ENCODE measurements at places on chromosomes 7 and 10.

DNA sequence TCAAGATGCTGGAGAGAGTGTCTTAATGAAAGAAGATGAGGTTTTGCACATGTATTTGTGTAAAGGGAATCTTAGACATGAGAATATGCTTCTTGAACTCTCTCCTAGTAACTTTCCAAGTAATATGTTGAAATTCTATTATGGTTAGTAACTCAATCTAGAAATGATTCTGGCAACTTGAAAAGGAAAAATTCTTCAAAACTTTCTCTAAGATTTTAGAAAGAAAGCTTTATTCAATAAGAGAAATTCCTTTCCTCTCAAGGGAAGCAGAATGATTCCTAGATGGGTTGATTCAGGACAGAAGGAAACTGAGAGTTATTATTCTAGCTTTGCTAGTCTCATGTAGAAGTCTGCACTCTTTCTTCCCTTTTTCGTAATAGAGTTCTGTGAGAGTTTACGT lies 364.3 kb upstream of the PLXDC2 start:
- DNase-seq, result no peak

- no peak for DNase-seq
These were observed 272.9 kb downstream of the GALNT17 start for GRCh38 chr7:71404726-71405345.

- no peak for DNase-seq
These were observed 51.2 kb downstream of the PDK4 start for GRCh38 chr7:95545007-95545615.

DNA sequence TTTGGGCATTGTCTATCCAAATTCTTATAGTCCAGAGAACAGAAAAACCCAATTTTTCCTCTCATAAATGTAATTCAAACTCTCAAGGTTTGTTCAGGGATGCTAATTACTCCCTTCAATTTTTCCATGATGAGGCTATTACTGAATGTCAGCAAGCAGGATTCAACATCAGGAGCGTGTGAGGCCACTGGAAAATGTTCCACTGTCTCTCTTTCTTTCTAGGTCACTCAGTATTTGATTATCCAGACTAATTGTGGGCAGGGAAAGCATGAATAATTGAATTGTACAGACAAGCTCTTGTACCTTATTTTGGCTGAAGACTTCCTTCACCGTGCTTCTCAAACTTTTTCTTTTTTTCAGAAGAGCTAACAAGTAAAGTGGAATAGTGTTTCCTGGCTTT lies 30.7 kb downstream of the THNSL1 start:
- DNase-seq, result no peak

DNA sequence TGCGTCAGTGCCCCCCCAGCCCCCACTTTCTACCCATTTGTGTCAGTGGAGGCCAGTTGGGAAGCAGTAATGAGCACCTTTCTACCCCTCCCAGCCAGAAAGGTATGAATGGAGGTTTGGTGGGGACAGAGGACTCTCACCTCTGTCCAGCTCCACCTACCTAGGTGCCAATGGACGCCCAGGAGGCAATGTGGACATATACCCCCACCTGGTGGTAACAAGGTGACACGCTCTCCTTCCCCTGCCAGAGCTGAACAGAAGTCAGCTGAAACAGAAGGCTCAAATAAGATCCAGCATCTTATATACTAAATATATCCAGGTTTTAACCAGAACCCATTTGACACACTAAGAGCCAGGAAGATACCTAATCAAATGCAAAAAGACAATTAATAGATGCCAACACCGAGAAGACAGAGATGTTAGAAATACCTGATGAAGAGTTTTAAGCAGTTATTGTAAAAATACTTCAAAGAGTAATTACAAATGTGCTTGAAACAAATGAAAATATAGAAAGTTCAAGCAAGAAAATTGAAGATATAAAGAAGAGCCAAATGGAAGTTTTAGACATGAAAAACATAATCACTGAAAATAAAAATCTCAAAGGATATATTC lies 18.4 kb upstream of the SORCS3 start:
- DNase-seq, result no peak

DNA sequence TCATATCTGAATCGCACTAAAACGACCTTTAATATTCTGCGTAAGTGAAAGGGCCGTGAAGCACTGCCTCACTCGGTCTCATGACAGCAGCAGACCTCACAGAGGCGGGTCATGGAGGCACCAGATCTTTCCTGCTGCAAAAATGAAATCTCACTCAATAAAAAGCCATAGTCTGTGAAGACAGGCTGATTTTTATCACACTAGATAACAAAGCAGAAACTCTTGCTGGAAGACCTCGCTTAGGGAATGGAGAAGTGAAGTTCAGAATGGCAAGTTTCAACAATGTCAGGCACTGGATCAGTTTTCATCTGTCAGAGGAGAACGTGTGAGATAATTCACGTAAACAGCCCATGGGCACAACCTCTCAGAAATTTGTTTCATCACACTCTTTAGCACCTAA lies 8.0 kb downstream of the SEPHS1 start:
- DNase-seq, result no peak

DNA sequence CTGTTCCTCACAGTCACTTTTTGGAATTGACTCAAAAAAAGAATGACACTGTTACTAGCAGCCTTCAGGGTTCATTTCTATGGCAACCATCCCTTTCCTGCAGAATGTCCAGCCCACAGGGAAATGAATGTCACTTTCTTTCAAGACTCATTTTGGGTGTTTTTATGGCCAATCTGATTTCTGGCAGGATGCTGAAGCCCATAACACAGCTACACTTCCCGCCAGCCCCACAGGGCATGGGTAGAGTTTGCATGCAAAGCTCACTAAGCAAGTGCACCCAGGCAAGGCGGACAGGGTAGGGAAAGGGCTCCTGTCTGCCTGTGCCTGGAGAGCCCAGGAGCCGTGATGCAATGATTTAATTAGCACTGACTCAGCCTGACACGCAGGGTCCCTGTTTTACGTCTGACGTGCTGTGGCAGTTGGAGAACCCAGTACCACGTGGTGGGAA lies 26.1 kb upstream of the GPAM start:
- no peak for DNase-seq

- DNase-seq, result no peak
These were observed 21.6 kb downstream of the AHR start for GRCh38 chr7:17320102-17320497.

GRCh38 chr10:122632031-122632430 lies 67.6 kb downstream of the C10orf120 start:
- DNase-seq, result no peak

DNA sequence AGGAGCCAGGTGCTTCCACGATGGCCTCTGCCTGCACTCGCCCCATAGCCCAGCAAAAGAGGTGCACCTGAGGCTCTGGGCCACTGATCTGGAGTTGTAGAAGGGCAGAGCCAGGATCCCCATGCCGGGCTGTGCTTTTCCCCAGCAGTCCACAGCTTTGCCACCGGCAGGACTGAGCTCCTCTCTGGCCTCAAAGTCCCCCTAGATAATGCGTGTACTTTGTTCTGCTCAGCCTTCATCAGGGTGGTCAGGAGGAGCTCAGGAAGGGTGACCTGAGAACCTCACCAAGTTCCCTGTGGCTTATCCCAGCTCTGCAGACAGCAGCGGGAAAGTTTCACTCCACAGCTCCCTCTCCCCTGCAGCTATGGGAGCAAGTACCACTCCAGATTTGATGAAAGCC lies 27.9 kb upstream of the UNC5B start:
- DNase-seq, result no peak

- DNase-seq, result no peak
These were observed 821.3 kb downstream of the LRMDA start for GRCh38 chr10:76252733-76253132.

- no peak for DNase-seq
These were observed 25.0 kb downstream of the ZNF365 start for GRCh38 chr10:62399211-62399610.

- no peak for DNase-seq
These were observed 253.8 kb downstream of the CSTF2T start for GRCh38 chr10:51445588-51445987.

- DNase-seq, result no peak
These were observed 4.5 kb downstream of the ZPBP start for GRCh38 chr7:50088463-50089129.

DNA sequence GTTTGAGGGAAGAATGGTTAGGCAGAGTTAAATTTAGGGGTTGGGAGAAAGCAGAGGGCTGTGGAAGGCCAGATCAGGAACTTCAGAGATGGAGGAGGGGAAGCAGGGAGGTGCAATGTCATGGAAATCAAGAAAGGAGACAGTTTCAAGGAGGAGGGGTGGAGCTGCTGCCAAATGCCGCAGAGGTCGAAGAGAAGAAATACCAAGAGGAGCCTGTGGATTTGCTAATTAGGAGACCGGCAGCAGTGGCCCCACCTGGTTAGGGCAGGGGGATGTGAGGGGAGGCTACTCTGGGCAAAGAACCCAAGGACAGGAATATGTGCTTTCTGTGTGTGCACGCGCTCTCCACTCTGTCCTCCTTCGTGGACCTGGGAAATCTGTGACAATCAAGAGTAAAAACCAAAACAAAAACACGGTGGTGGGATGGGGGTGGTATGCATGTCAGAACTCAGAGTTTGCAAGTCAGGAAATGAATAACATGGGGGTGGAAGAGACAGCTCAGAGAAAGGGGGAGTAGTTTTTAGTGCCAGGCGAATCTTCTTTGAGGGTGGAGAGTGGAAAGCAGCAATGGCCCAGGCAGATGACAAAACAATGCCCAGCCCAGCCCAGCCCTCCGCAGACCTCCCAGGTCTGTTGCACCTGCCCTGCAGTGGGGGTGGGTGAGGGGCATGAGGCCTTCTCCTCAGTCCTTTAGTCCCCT lies 102.9 kb upstream of the PAX2 start:
- DNase-seq, result no peak

- no peak for DNase-seq
These were observed 3.9 kb downstream of the CPED1 start for GRCh38 chr7:120992272-120992964.

GRCh38 chr7:2792856-2793487 lies 51.1 kb downstream of the GNA12 start:
- DNase-seq, result no peak

- no peak for DNase-seq
These were observed 349.8 kb downstream of the TCERG1L start for GRCh38 chr10:130961506-130962239.

- DNase-seq, result no peak
These were observed 343.7 kb upstream of the AOAH start for GRCh38 chr7:37068038-37068437.

- peak; percentile 55 for DNase-seq
These were observed 1.3 kb downstream of the VSIR start for GRCh38 chr10:71771821-71772617.

- no peak for DNase-seq
These were observed 9.3 kb downstream of the CALML5 start for GRCh38 chr10:5490032-5490431.

DNA sequence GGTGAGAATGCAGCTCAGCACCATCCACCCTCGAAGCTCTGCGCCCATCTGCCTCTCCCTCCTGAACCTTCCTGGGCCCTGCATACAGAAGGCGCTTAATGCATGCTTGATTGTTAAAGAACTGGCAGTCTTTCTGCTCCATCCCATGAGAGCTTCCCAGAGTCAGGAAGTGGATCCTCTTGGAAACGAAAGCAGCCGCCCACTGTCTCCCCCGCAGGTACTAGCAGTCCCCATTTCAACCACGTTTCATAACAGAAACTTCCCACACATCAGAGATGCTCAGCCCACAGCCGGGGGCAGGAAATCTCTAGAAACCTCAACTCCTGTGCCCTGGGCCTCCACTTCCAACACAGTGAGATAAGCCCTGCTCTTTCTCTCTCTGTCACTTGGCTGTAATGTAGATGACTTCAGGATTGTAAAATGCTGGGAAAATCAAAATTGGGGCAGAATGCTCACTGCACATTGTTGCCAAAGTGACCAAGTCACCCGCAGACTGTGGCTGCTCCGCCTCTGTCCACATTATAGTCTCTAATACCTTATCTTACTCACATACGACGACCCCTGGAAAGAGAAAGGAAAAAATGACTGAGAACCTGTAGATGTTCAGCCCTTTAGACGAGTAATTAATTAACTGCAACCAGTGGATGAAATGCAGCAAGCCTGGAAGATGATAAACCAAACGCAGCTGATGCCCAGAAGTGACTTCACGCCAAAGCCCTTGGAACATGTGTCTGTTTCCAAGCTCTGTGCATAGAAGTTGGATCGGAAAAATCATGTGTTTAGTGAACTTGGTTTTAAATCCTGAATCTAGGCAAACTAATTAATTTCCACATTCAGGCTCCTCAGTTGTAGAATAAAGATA lies 28.5 kb downstream of the GSDME start:
- DNase-seq, result no peak

DNA sequence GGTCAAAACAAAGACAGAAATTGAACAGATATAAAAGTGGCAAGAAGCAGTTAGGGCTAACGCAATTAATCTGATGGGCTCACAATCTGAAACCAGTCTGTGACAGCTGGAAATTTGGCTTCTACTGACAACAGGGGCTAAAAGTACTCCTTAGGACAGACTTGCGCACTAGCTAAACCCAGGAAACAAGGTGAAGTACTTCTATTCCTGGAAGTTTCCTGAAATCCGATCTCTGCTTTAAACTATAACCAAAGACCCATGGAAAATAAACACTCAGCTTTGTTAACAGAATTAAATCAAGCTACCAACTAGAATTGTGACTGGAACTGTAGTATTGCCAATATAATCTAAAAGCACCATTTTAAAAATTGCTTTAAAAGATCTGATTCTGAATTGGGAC lies 520.2 kb upstream of the ZWINT start:
- DNase-seq, result no peak

DNA sequence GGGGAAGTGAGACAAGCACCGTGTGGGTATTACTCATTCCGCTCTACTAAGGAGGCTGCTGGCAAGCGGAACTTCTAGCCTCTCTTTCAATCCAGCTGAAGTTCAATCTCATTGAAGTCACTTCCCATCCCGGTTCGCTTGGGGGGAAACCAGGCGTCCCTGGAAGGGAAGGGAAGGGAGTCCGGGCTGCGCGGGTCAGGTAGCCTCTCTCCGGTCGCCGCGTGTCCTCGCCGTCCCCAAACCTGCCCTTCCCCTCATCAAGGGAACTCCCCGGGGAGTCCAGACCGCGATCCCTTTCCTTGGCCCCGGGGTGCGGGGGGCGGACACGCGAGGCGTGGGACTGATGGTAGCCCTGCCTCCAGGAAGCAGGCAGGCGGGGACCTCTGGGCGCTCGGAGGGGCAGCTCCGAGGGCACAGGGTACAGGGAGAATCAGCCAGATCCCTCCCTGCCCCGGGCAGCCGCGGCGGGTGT lies 598 bp upstream of the ZEB1 start:
- peak; percentile 66 for DNase-seq

DNA sequence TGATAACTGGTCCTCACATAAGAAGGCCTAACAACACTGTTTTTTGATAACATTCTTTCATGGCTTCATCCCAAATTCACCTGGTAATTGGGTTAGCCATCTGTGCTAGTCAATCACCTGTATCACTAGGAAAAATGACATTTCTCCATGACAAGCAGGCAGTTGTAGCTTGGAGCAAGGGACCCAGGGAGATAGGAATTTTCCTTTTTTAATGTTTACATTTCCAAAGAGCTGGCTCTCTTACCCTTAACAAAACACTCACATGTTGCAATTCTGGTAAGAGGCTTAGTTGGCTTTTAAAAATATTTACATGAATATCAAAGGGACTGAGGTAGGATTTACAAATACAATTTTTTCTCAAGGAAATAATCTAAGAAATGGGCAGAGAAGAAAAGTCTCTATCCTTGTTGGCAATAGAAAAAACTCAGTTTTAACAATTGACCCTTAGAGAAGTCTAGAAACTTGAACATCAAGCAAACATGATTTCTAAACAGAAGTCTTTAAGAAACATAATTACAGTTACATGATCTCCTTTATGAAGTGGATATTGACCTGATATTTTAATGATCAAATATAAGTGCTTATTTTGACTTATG lies 16.1 kb upstream of the AKR1C1 start:
- no peak for DNase-seq

GRCh38 chr10:16828701-16829175 lies 11.5 kb upstream of the RSU1 start:
- no peak for DNase-seq

- DNase-seq, result no peak
These were observed 39.5 kb downstream of the PRKAG2 start for GRCh38 chr7:151837285-151838042.

Measured in activated T-cell treated with anti-CD3 and anti-CD28 coated beads for 24 hours (primary cell).